ENCODE measurements at places on chromosomes 1 and 21. TPM values are rescaled to one million over a fixed set of nuclear protein-coding genes. Genes with fewer than 3 reads are reported as not detected.

- H3K4me3 ChIP-seq = no peak overlapping the region
- H3K27me3 ChIP-seq = peaks cover 3% of the 10 kb centered on the region
Observed at GRCh38 chr1:224045556-224045955, 68.4 kb upstream of the FBXO28 start.

DNA sequence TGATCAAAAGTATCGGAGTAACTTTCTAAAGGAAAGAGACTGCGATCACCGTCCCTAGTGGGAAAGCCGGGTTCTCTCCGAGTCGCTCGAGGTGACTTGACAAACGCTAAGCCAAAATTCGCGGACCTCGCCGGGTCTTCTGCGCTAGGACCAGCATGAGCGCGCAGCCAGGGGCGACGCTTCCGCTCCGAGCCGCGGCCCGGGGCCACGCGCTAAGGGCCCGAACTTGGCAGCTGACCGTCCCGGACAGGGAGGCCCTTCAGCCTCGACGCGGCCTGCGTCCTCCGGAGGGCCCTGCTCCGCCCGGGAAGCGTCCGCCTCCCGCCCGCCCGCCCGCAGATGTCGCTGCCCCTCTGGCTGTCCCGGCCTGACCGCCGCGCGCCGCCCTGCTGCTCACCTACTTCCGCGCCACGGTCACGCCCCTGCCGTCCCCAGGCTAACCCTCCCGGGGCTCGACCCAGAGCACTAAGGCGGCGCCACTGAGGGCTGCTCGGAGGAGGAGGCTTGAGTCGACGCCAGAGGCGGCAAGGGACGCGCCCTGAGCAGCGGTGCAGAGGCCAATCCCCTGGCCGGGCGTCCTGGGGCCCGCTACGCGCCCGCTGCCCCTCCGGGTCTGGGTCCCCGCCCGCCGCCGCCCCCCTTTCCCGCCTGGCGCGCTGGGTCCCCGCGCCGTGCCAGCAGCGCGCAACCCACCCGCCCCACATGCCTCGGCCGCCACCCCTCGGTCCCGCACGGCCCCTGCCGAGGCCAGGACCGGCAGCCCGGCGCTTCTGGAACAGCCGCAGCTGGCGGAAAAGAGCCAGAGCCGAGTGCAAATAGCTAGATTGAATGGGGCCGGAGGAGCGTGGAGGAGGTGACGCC lies 896 bp upstream of the DUSP10 start:
- H3K27me3 ChIP-seq = no peaks in the 10 kb centered on the region
- H3K27ac ChIP-seq = peak overlapping the region; percentile 34
- no peak for DNase-seq
- peak overlapping the region; percentile 79 for H3K4me3 ChIP-seq

GRCh38 chr1:119840745-119841144 lies 29.5 kb upstream of the REG4 start:
- no peaks in the 10 kb centered on the region for H3K36me3 ChIP-seq
- no peak overlapping the region for H3K27ac ChIP-seq
- H3K27me3 ChIP-seq = peaks cover 16% of the 10 kb centered on the region
- no peaks in the 10 kb centered on the region for H3K4me1 ChIP-seq
- no peak overlapping the region for H3K4me3 ChIP-seq
- no peak for DNase-seq

DNA sequence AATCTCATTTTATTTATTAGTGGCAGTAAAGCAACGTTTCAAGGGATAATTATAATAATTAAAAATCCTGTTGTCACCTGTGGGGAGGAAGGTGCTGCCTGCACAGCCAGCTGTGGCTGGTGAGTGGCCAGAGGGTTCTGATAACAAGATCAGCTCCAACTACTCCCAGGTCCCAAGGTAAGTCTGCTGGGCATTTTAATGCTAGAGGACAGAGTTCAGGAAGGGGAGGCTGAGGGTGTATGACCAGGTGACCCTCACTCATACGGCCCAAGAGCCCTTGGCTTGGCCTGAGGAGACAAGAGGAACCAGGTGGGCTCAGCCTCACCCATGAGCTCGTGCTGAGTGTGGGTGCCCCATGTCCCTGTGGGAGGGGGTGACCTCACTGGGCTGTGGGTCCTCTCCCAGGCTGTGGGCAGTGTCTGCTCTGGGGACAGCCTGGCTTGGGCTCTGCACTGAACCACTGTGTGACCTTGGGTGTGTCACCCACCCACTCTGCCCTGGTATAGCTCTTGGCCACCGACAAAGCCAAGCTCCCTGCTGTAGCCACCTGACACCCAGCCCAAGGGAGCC lies 223.8 kb downstream of the PTPRU start:
- no peak for DNase-seq
- H3K36me3 ChIP-seq = no peaks in the 10 kb centered on the region
- H3K27me3 ChIP-seq = no peaks in the 10 kb centered on the region
- no peak overlapping the region for H3K4me3 ChIP-seq

DNA sequence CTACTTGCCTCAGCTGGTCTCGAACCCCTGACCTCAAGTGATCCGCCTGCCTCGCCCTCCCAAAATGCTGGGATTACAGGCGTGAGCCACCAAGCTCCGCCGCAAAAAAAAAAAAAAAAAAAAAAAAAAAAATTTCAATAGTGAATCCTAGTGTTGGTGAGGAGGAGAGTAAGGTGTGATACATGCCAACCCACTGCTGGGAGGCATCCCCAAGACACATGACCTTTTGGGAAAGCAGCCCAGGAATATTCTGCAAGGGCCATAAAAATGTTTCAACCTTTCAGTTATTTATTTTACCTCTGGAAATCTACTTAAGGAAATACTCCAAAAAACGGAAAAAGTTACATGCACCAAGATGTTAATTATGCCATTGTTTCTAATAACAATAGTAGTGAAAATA lies 69.0 kb downstream of the ITPKB start:
- H3K4me3 ChIP-seq = no peak overlapping the region
- no peaks in the 10 kb centered on the region for H3K36me3 ChIP-seq
- H3K27ac ChIP-seq = no peak overlapping the region
- H3K4me1 ChIP-seq = no peaks in the 10 kb centered on the region

DNA sequence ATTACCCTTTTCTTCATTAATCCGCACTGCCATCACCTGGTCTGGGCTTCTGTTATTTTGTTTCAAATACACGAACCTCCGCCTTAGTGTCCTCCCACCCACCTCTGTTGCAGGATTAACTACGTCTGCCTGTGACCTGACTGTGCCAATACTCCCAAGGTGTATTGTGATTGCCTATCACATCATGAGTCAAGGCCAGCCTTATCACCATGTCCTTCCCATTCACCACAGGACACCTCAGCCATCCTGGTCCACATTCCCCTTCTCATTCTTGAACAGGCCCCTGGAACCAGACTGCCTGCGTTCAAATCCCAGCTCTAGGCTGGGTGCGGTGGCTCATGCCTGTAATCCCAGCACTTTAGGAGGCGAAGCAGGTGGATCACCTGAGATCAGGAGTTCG lies 14.4 kb downstream of the F11R start:
- H3K27ac ChIP-seq = no peak overlapping the region
- no peak for DNase-seq
- no peaks in the 10 kb centered on the region for H3K4me1 ChIP-seq

DNA sequence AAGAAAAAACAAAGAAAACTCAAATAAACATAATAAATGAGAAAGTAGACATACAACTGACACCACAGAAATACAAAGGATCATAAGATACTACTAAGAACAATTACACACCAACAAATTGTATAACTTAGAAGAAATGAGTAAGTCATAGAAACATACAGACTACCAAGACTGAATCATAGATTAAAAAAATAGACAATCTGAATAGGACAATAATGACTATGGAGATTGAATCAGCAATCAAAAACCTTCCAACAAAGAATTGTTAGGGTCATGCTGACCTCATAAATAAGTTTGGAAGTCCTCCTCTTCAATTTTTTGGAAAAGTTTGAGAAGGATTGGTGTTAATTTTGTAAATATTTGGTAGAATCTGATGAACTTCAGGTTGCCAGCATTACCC lies 159.0 kb downstream of the PTBP2 start:
- H3K27me3 ChIP-seq = no peaks in the 10 kb centered on the region
- no peaks in the 10 kb centered on the region for H3K36me3 ChIP-seq
- no peak overlapping the region for H3K27ac ChIP-seq
- DNase-seq = no peak

GRCh38 chr1:85295006-85295431 lies 18.6 kb upstream of the BCL10 start:
- H3K36me3 ChIP-seq = no peaks in the 10 kb centered on the region
- H3K4me3 ChIP-seq = no peak overlapping the region
- H3K27me3 ChIP-seq = no peaks in the 10 kb centered on the region
- peak; percentile 89 for DNase-seq
- peak overlapping the region; percentile 68 for H3K27ac ChIP-seq

DNA sequence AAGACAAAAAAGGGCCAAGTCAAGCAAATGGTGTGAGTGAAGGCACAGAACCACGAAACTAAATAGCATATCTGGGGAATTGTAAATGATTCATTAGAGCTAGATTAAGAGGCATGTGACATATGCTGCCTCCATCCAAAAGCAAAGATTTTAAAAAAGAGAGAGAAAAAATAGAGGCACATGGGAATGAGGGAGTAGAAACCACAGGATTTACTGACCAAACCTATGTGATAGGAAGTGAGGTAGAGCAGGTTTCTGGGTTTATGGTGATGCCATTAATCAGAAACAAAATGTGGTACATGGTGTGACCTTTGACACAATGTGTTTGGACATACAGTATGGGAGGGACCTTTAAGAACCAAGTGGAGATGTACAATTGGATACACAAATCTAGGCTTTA lies 13.6 kb downstream of the C1orf52 start:
- H3K27me3 ChIP-seq = no peaks in the 10 kb centered on the region
- H3K36me3 ChIP-seq = no peaks in the 10 kb centered on the region
- no peak overlapping the region for H3K4me3 ChIP-seq
- DNase-seq = no peak
- peaks cover 13% of the 10 kb centered on the region for H3K4me1 ChIP-seq

DNA sequence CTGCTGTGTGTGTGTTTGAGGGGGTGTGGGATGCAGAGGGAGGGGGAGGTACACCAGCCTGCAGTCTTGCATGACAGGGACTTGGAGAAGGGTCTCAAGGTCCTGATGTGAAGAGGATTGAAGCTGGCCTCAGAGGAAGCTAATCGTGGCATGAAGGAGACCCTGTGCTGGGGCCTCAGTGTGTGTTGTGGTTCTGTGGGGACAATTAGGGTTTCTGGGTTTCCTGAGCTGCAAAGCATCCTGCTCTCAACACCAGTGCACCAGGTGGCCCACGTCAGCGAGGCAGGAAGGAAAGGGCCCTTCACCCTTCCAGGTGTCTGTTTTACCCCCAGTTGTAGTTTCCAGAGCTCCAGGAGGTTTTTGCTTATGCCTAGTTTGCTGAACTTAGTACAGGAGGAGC lies 52.8 kb downstream of the TENT5C start:
- no peak overlapping the region for H3K4me3 ChIP-seq
- H3K4me1 ChIP-seq = peaks cover 41% of the 10 kb centered on the region
- DNase-seq = no peak
- no peaks in the 10 kb centered on the region for H3K27me3 ChIP-seq

GRCh38 chr21:34205811-34206571 lies 132.6 kb downstream of the MRPS6 start:
- H3K4me3 ChIP-seq = no peak overlapping the region
- H3K27me3 ChIP-seq = no peaks in the 10 kb centered on the region

DNA sequence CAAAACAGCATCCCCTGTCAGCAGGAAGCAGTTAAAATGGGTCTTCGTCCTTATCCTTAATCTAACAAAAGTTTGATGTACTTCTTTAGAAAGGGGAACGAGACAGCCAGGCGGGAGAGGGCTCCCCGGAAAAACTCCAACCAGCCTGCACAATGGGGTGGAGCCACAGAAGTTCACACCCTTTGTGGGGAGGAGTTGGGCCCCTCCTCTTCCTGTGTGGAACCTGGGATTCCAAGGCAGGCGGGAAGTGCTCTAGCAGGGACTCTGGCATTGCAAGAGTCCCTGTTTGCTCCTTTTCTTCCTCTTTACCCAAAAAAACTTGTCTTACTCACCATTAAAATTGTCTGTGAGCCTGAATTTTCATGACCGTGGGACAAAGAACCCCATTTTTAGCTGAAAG lies 47.7 kb downstream of the FCRL5 start:
- H3K27ac ChIP-seq = no peak overlapping the region
- H3K27me3 ChIP-seq = peaks cover 9% of the 10 kb centered on the region
- no peak for DNase-seq
- no peak overlapping the region for H3K4me3 ChIP-seq
- no peaks in the 10 kb centered on the region for H3K36me3 ChIP-seq

- no peaks in the 10 kb centered on the region for H3K4me1 ChIP-seq
- no peak overlapping the region for H3K4me3 ChIP-seq
- no peaks in the 10 kb centered on the region for H3K36me3 ChIP-seq
- H3K27me3 ChIP-seq = no peaks in the 10 kb centered on the region
Observed at GRCh38 chr1:226496453-226497015, 52.0 kb upstream of the STUM start.

GRCh38 chr1:29912425-29912824 lies 676.1 kb downstream of the PTPRU start:
- no peak overlapping the region for H3K27ac ChIP-seq
- H3K27me3 ChIP-seq = no peaks in the 10 kb centered on the region
- peak; percentile 32 for DNase-seq
- no peaks in the 10 kb centered on the region for H3K4me1 ChIP-seq

GRCh38 chr1:191629836-191630235 lies 528.4 kb upstream of the RGS18 start:
- no peak overlapping the region for H3K4me3 ChIP-seq
- no peaks in the 10 kb centered on the region for H3K4me1 ChIP-seq
- no peak for DNase-seq
- H3K27ac ChIP-seq = no peak overlapping the region
- no peaks in the 10 kb centered on the region for H3K27me3 ChIP-seq
- H3K36me3 ChIP-seq = no peaks in the 10 kb centered on the region

DNA sequence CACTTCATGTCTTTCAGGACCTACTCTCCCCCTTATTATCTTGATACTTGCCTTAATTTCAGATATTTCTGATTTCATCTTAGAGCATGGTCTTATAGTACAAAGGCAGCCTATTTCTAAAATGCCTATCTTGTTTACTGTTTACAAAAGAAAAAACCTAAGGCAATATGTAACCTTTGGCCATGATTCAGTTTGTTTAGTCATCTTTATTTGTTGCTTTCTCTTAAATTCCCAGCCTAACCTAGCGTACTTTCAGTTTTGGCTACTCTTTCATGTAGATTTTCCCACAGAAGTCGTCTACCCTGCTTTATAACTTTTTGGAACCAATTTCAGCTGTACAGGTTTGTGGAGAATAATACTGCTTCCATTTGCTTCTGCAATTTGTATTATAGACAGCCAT lies 81.8 kb downstream of the KIF1B start:
- no peaks in the 10 kb centered on the region for H3K27me3 ChIP-seq
- H3K4me3 ChIP-seq = no peak overlapping the region
- no peak for DNase-seq
- peaks cover 12% of the 10 kb centered on the region for H3K36me3 ChIP-seq
- no peak overlapping the region for H3K27ac ChIP-seq

The BRDT gene
- total RNA-seq = not detected

The DNAJC6 gene
- 4.0 TPM for total RNA-seq

The ZNF683 gene
- not detected for total RNA-seq

The BATF3 gene
- total RNA-seq = 2.4 TPM

The CLDN19 gene
- total RNA-seq = 0.05 TPM

The SLC5A9 gene
- not detected for total RNA-seq

The LAMB3 gene
- total RNA-seq = 0.85 TPM

The ANKRD13C gene
- 20.7 TPM for total RNA-seq

The ATF3 gene
- total RNA-seq = 13.3 TPM

The IL20 gene
- total RNA-seq = not detected

The SLC9C2 gene
- not detected for total RNA-seq
